ENCODE measurements at places on chromosomes 1 and 21.

DNA sequence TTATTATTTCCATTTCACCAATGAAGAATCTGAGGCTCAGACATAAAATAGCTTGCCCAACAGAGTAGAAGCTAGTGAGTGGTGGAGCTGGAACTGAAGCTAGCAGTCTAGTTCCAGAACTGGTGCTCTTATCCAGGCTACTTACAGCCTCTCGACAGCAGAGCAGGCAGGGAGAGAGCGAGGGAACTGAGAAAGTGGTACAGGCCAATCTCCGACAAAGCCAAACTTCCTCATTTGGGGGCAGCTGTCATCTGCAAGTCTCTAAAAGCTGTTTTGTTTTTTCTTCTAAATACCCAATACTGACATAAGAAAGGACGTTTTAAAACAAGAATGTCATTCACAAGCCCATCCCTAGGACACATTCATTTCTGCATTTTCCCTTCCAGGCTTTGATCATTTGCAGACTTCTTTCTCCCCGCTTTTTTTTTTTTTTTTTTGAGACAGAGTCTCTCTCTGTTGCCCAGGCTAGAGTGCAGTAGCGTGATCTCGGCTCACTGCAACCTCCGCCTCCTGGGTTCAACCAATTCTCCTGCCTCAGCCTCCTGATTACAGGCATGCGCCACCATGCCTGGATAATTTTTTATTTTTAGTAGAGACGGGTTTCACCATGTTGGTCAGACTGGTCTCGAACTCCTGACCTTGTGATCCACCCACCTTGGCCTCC is 20.0 kb downstream of the YIPF1 start:
- DNase-seq = no peak

DNA sequence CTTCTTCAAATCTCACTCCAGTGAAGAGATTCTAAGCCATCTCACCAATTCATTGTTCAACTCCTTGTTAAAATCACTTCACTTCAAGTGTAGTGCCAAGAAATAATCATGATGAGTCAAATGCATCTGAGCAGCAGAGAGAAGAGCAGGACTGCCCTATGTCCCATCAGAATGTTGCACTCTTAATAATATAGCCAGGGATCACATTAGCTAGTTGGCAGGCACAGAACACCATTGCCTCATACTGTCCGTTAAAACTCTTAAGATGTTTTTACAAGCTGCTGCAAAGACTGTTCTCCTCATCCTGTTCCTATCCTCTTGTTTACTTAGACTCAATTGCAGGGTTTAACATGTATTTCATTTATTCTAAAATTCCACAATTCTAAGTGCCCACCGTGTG is 432.9 kb downstream of the PLPP3 start:
- no peak for DNase-seq

DNA sequence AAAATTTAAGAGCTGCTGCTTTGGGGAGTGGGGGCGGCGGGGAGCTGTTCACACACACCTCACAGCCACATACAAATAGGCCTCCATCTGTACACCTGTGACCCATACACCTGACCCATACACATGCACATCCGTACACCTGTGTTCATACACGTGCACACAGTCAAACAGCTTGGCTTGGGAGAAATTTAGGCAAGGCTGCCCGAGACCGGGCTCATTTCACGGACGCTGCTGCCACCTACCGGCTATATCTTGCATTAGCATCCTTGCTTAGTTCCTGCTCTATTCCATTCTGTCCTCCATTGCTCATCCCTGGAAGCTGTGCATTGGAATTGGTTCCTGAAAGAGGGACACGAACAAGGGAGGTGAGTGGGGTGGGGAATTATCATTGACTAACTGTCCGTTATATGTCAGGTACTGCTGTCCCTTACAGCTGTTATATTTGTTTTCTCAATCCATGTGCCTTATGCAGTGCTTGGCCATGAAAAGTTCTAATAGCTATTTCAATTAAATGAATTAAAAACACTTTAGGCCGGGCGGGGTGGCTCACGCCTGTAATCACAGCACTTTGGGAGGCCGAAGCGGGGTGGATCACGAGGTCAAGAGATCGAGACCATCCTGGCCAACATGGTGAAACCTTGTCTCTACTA is 37.1 kb upstream of the EPB41 start:
- DNase-seq = peak; percentile 77

DNA sequence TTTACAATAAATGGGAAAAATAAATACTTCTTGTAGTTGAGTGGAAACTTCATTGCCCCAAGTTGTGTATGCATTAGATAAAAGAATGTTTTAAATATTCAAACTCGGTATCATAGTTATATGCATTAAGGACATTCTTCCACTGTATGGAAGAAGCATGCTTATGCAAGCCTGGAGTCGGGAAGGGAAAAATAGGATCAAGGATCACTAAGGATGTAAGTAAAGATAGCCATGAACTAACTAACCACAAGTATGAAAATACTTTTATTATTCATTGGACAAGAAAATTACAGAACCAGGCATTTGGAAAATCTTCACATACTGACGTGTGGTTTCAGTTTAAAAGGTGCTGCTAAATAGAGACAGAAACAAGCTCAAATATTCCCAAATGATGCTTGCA is 26.9 kb upstream of the DPYD start:
- no peak for DNase-seq

DNA sequence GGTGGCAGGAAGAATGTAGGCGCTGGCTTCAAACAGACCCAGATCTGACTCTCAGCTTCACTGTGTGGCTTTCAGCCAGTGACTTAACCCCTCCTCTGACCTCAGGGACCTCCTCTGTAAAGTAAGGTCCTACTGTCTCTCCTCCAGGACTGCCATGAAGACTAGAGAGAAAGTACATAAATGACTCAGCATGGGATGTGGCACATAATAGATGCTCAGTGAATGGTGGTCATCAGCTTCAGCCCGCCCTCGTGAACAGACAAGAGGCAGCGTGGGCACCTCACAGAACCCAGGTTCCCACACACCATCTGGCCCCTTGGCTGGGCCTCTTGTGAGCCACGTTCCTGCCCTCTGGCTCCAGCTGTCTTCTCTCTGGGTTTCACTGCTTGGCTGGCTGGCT is 126.0 kb downstream of the SYF2 start:
- DNase-seq = no peak

DNA sequence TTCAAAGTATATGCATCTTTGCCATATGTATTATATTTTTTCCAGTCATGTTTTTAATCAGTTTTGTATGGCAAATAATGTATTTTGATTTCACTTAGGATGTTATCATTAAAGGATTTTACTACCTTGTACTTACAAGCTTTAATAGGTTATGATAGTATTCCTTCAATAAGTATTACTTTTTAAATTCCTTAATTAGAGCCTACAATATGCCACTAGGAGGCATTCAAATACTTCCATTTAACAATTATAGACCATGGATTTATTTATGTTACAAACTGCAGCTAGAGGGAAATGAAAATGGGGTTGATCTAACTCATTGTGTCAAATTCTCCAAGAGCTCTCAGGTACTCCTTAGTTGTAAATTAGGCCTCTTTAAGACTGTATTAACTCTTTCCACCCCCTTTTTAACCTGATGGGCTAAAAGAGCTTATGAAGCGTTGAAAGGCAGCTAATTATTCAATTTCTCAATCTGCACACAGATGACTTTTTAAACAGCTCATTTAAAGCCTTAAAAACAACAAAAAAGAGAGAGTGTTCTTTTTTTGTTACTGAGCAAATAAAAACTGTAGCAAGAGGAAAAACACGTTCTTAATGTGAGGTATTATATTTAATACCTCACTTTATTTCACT is 156.2 kb downstream of the DENND1B start:
- DNase-seq = no peak

DNA sequence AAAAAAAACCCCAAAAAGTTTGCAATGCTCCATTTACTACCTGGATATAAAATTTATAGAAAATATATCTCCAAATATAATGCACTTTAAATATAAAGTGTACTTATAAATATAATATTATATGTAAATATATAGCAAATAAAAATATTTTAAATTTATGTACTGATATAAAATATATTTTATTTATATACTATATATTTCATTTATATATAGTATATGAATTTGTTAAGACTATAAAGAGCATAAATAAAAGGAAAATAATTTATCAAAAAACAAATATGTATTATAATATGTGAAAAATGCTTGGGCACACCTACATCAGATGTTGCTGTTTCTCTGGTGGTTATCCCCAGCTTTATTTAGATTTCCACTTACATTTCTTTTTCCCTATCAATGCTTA is 71.0 kb upstream of the ZBTB18 start:
- no peak for DNase-seq

DNA sequence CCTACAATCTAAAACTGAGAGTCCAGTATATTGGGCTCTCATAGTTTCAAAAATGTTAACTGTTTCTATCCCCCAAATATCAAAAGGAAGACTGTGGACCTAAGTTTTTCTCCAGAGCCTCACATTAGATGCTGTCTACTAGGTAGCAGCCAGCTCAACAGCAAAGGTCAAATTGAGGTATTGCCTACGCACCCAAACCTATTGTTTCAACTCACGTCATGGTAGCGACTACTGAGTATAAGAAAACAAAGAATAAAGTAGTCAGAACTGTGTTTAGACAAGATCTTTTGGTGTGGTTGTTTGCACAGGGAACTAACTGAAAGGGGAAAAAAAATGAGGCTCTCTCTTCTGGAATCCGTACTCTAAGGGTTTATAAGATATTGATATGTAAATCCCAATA is 173.2 kb downstream of the LBR start:
- DNase-seq = no peak

- no peak for DNase-seq
Measured at GRCh38 chr1:27589441-27589840, 14.5 kb downstream of the AHDC1 start.

DNA sequence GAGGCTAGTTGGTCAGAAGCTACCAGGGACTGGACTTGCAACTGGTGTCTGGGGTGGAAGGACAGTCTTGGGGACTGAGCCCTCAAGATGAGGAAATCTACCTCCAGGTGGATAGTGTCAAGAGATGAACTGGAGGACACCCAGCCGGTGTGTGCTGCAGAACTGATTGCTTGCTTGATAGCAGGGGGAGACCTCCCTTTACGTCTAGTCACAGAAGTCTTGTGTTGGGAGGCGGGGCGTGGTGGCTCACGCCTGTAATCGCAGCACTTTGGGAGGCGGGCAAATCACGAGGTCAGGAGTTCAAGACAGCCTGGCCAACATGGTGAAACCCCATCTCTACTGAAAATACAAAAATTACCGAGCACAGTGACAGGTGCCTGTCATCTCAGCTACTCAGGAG is 4.9 kb downstream of the RCC2 start:
- DNase-seq = no peak

DNA sequence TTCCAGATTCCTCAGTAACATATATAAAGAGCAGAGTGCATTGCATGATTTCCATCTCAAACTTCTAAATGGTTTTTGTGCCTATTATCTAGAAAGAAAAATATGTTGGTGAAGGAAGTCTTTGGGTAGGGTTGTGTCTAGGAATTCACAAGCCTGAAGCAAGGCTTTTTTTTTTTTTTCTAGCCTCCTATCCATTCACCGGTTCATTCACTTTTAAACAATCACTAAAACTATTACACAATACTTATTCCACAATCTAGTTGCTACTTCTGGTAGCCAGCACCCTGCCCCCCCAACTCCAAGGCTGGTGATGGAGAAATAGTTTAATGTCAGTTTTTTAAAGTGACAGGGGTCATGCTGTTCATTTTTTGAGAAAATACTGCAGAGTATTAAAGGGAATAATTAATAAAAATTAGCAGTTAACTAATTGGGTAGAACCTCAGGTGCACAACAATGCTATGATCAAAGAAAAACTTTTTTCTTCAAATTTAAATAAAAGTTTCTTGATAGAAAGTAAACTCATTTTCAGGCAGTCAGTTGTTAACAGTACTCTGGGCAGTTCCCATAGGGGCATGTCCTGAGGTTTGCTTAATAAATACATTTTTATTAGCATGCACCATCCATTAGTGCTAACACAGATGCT is 10.9 kb downstream of the IRF2BP2 start:
- DNase-seq = no peak

GRCh38 chr1:43174873-43175272 is 2.7 kb downstream of the CFAP57 start:
- DNase-seq = no peak

DNA sequence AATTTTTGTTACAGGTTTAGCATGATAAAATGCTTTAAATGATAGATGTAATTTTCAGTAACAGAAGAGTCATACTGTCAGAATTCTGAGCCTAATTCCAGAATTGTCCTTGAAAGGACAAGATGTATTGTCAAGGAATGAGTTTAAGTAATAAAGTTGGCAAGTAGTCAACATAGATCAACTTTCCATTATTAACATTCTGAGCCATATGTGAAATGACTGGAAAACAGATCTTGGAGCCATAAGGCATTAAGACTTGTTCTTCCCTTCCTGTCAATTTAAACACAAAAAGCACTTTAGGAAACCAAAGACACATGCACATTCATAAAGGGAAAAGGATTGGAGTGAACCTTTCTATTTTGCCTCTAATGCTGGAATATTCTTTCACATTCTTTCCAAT is 107.0 kb downstream of the ODF2L start:
- no peak for DNase-seq

DNA sequence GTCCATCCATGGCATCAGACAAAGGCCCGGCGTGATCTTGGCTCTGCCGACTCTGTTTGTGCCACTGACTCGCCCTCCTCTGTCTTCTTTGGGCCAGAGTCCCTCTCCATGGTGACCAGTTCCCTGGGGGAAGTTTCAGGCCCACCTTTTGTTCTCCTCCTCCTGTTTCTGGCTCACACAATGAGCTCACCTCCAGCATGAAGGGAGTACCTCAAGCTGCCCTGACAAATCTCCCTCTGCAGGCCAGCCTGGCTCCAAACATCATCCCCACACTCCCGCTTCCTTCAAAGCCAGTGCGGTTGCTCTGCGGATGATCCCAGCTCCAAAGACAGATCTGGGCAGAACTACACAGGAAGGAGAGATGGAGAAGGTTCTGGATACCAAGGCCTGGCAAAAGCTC is 576.6 kb downstream of the NPHP4 start:
- DNase-seq = no peak

- no peak for DNase-seq
Measured at GRCh38 chr1:38141483-38141882, 94.9 kb upstream of the POU3F1 start.

GRCh38 chr1:21232044-21232443 is 55.3 kb upstream of the EIF4G3 start:
- peak; percentile 12 for DNase-seq

GRCh38 chr1:235867903-235868469 is 1.3 kb upstream of the LYST start:
- DNase-seq = peak; percentile 22

DNA sequence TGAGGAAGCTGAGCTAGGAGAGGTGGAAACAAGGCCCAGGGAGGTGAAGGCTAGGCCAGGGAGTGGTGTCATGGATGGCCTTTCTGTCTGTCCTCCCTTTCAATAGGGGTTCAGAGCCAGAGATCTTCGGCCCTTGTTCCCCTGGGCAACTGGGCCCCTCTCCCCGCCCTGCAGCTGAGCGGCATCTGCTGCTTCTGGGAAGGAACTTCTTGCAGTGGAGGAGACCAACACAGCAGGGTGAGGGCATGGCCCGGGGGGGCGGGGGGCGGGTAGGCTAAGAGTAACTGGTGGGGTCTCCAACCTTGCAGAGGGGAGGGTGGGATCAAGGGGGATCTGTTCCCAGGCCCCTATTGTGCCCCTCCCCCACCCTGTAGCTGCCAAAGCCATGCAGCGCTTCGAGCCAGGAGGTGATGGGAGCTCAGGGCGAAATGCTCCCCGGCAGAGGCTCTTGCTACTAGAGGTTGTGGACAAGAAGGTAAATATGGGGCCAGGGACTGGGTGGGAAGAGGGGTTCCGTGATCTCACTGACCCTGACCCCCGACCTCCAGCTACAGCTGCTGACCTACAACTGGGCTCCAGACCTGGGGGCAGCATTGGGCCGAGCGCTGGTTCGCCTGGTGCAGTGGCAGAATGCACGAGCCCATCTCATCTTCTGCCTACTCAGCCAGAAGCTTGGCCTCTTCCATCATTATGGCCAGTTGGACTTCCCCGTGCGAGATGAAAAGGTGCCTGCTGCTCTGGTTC is 11.7 kb downstream of the HYI start:
- DNase-seq = no peak
